ENCODE measurements at places on chromosomes 7 and 10. TPM values are rescaled to one million over a fixed set of nuclear protein-coding genes. Genes with fewer than 3 reads are reported as not detected.

GRCh38 chr10:131198843-131199242 is 112.7 kb downstream of the TCERG1L start:
- no peak for DNase-seq

DNA sequence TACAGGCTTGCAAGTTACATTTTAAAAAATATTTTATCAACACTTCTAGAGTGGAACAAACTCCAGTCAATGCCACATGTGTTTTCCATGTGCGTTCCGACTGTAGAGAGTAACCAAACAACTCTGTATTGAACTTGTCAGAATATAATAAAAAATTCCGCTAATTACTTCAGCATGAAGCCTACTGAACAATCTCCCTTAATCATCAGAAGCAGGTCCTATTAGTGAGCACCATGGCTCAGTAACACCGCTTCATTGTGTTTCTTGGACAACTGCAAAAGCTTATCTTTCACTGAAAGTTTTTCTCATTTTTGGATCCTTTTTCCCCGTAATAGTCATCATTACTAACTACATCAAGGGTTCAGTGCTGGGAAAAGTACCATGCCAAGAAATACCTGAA is 117.0 kb downstream of the MKX start:
- DNase-seq: no peak

DNA sequence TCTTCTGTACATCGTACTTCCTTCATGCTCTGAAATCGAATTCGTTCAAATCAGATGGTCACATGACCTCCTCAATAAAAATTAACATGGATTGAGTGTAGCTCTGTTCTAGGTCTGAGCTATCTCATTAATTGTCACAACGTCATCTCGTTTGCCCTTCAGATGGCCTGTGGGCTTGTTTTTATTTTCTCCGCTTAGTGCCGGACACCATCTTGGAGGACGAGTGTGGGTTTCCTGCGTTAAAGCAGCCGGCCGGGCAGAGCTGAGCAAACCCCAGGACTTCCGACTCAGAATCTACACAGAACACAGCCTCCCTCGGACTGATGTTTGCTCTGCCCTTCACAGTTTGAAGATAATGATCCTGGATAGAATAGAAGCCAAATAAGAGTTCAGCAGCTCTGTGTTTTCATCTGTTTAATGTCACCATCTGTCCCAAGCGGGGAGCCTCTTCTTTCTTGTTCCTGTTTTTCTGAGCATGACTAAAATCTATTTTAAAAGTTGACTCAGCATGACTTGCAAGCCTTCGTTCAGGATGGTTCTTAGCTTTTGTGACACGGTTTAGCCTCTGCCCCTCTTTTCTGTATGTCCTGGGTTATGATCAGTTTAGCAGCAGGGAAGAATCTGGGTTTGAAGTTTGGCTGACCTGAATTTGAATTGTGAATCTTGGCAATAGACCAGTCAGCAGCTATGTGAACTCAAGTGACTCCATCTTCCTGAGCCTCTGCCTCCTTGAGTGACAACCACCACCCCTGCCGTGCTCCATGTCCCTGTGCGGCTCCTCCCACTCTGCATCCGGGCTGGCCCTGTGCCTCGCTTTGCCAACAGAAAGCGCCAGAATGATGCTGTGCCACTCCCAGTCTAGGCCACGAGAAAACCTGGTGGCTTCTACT is 30.6 kb upstream of the GALNTL5 start:
- no peak for DNase-seq

- DNase-seq: peak; percentile 66
These were observed 122.3 kb downstream of the PPP1R3A start for GRCh38 chr7:113796557-113796956.

GRCh38 chr10:98374217-98374985 is 40.6 kb downstream of the PYROXD2 start:
- DNase-seq: peak; percentile 63

- DNase-seq: no peak
These were observed 15.1 kb upstream of the ZNF273 start for GRCh38 chr7:64887756-64888508.

- no peak for DNase-seq
These were observed 39.6 kb upstream of the CABCOCO1 start for GRCh38 chr10:61623161-61623560.

DNA sequence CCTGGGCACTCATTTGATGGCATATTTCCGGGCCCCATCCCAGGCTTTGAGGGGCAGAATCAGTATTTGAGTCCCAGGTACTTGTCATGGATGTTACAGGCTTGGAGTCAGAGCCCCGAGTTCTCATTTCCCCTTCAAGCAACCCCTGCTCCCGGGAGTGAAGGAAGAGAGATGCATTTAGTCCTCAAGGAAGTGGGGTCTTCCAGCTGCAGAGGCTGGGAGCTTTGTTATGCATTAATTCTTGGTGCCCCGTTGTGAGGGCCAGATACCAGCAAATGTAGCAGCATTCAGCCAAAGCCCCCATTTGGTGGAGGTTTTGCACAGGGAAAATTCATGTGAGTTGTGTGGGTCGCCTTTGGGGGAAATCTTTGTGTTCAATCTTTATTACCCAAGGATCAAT is 38.7 kb upstream of the TCERG1L start:
- DNase-seq: no peak

GRCh38 chr7:25515633-25516275 is 287.5 kb upstream of the NPVF start:
- DNase-seq: no peak

DNA sequence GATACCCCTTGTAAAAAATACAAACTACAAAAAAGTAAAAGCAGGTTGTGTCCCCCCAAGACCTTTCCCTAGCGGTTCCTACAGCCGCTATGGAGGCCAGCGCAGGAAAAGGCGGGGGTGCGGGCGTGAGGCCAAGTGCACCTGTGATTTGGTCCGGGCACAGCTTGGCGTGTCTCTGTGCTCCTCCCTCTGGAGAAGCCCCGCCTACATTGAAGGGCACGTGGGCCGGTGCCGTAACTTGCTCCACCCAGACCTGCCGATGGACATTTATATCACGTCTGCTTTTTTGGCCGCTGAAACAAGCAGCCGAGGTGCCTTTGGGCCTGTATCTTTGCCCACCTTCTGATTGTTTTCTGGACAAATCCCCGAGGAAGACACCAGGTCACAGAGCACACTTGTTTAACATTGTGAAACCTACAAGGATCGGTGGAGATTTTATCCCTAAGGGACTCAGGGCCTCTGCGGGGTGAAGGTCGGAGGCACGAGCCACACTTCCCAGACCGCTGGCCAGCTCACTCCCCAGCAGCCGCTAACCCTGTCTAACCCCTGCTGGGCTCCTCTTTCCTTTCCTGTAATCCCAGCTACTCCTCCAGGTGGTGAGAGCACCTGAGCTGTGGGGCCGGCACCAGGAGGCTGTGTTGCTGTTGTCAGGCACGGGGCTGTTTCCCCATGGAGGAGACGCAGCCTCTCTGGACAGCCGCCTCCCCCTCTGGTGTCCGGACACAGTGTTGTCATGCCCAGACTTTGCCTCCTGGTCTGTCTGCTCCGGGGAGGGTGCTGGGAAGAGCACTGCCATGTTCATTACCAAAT is 18.8 kb upstream of the INPP5A start:
- no peak for DNase-seq

- DNase-seq: no peak
These were observed 55.4 kb upstream of the MXI1 start for GRCh38 chr10:110151971-110152370.

DNA sequence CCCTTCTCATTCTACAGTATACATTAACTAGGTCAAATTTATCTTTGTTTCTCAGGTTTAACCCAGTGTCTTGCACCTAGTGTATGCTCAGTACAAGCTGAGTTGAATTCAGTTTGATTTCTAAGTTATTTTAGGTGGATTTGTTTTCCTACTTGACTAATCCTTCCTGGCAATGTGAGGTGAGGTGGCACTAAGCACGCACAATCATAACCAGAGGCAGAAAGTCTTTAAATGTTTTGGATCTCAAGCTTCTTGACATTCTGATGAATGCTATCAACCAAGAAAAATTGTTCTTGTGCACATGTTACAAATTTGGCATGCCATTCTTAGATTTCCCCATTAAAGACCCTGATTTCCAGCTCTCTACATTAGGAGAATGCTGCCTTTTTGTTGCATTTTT is 3.2 kb downstream of the BZW2 start:
- no peak for DNase-seq

DNA sequence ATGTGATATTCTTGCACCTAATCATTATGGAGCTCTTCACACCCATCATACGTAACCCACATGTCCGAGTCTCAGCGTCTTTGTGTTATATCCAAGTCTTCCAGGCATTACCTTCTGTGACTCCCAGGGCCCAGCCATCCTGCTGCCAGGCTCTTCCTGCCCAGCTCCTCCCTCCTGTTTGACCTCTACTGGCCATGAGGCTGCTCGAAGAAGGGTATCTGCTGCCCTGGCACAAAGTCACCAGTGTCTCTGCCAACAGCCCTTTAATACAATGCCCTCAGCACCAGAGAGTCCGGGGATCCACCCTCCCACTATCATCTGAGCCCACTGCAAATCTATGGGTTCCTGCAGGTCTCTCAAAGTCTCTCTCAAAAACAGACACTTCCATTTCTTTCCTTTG is 65.3 kb upstream of the WAC start:
- DNase-seq: no peak

- DNase-seq: no peak
These were observed 3.3 kb downstream of the LUC7L2 start for GRCh38 chr7:139362981-139363380.

DNA sequence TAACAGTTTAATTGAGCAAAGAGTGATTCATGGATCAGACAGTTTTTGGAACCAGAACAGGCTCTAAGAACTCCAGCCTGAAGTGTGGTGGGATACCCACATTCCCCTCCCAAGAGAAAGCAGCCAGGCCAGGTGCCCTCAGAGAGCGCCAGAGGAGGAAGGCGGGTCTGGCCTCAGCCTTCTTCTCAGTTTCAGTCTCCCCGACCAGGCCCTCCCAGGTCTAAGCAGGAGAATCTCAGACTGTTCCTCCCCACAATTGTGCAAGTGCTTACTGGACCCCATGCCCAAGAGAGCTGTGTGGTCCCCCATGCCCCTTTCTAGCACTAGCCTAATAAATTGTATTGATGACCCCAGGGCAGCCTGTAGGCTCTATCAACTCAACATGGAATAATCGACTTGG is 25.6 kb downstream of the PPIF start:
- no peak for DNase-seq

DNA sequence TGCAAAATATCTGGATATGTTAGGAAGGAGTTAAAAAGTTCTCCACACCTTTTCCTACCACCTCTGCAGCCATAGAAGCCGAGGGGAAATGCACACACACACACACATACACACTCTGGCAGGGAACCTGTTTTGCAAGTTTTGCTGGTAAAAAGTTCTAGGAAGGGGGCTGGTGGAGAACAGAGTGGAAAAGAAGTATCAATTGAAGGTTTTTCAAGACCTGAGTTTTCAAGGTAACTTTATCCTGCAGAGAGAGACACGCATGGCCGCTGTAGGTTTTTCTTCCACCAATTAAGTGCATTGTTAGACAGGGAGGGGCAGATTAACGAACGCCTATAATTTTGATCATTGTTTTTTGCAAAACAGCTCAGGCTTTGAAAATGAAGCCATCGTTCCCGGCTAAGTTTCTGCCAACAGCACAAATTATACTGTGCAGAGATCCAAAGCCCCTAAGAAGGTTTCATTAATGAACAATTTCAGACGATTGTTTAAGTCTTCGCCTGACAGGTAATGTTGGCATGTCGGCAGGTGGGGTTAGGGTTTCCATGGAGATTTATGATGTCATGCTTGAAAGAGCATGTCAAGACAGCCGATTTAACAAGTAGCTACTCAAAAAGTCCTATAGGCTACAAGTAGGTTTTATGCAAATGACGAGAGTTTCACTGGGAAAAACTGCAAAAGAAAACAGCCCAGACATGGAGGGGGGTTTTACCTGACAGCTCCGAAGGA is 29.7 kb downstream of the KIAA1217 start:
- DNase-seq: no peak

GRCh38 chr10:104447906-104448305 is 94.3 kb downstream of the CFAP58 start:
- no peak for DNase-seq

DNA sequence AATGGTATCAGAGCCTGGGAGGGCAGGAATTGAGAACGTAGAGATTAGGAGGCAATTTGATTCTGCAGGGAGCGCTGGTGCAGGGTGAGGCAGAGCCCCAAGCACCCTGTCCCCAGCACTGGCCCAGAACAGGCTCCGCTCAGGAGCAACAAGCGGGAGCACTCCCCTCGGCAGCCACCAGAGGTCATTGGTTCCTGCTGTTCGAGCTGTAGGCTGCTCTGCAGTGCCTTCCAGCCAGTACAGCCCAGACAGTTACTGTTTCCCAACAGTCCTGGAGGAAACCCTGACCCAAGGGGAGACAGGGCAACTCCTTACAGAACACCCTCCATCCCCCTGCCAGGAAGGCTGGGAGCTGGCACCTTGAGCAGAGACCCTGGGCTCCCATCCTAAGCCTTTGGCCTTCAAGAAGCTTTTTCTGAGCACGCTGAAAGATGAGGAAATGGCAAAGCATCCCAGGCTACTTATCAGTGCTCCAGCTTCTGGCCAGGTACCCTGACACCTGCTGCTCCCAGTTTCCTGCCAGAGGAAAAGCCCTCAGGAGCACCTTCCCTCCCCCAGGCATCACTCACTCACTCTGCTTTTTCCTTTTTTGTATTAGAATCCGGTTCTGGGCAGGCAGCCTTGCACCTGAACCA is 71.2 kb upstream of the EFCAB10 start:
- peak; percentile 64 for DNase-seq

DNA sequence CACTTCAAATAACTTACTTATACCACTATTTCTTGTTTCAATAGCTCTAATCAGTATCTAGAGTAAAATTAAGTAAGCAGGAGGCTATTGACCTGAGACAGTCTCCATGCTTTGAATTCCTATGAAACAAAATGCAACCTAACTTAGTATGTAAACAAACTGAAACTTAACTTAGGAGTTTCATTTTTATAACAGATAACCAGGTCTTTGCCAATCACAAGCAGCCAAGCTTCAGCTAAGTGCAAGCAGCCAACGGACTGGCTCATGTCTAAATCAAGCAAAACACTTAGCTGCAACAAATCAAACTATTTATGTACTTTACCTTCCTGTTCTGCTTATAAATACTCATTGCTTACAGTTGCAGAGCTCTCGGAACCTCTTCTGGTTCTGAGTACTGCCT is 4.4 kb upstream of the GSTK1 start:
- no peak for DNase-seq

- no peak for DNase-seq
These were observed 535.9 kb downstream of the AUTS2 start for GRCh38 chr7:70134029-70134770.

The TMEM196 gene
- not detected for total RNA-seq

The ZP3 gene
- 12.1 TPM for total RNA-seq

The KLLN gene
- 0.41 TPM for total RNA-seq

The DKK1 gene
- total RNA-seq: 1,320 TPM

The OR2A12 gene
- total RNA-seq: not detected

The PRR15 gene
- total RNA-seq: not detected

The PKD2L1 gene
- not detected for total RNA-seq

The PNLIPRP1 gene
- not detected for total RNA-seq

The CAV1 gene
- 219 TPM for total RNA-seq

The TRIM73 gene
- 0.03 TPM for total RNA-seq

The ZPBP gene
- total RNA-seq: not detected

The MYL7 gene
- not detected for total RNA-seq

Data from A172 (cell line).